NCI-H1105 (cell line): ENCODE measurements at places on chromosomes 3 and 15.

DNA sequence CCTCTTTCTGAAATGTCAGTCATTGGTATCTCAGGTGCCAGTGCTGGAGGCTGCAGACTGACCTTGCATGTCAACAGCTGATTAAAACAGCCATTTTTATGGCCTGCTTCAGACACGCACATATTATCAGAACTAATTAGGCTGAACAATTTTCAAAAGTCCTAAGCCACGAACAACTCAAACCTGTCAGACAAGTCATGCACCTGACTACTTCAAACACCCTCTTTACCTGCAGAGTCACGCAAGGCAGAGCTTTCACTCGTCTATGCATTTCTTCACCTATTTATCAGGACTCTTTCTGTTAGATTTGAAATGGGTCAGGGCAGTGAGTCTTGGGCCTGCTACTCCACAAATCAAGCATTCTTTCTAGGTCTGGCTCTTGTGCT is 26.7 kb downstream of the CLK3 start:
- DNase-seq, result peak; percentile 70

GRCh38 chr3:40660554-40660953 is 135.8 kb downstream of the ZNF621 start:
- no peak for DNase-seq

DNA sequence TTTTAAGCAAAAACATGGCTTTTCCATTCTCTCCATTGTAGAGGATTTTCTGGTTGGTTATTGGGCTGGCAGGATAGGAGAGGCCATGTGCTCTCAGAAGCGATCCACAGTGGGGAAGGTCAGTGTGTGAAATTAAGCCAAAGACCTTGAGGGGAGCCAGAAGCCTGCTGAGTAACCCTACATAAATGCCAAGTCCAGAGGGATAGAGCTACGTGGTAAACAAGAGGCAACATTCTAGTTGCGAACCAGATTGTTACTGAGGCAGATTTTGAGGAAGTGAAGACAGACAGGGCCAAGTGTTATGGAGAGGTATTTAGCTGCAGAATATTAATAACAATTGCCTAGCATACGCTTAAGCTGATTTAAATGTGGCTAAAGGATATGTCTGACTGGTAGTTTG is 592.8 kb upstream of the GBE1 start:
- no peak for DNase-seq

GRCh38 chr3:38579551-38580449 is 69.7 kb downstream of the SCN5A start:
- DNase-seq, result no peak

DNA sequence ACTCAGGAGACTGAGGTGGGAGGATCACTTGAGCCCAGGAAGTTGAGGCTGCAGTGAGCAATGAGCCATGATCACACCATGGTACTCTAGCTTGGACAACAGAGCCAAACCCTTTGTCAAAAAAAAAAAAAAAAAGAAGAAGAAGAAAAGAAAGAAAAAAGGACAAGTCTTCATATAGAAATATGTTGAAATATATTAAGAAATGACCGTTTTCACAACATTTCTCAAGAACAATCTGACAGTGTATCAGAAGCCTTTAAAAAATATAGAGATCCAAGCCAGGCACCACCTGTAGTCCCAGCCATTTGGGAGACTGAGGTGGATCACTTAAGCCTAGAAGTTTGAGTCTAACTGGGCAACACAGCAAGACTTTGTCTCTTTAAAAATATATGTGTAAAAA is 29.5 kb upstream of the SEMA4B start:
- DNase-seq, result no peak

GRCh38 chr3:25820816-25821486 is 31.1 kb downstream of the OXSM start:
- no peak for DNase-seq

- DNase-seq, result no peak
Measured at GRCh38 chr3:150798122-150798618, 35.2 kb upstream of the SIAH2 start.

DNA sequence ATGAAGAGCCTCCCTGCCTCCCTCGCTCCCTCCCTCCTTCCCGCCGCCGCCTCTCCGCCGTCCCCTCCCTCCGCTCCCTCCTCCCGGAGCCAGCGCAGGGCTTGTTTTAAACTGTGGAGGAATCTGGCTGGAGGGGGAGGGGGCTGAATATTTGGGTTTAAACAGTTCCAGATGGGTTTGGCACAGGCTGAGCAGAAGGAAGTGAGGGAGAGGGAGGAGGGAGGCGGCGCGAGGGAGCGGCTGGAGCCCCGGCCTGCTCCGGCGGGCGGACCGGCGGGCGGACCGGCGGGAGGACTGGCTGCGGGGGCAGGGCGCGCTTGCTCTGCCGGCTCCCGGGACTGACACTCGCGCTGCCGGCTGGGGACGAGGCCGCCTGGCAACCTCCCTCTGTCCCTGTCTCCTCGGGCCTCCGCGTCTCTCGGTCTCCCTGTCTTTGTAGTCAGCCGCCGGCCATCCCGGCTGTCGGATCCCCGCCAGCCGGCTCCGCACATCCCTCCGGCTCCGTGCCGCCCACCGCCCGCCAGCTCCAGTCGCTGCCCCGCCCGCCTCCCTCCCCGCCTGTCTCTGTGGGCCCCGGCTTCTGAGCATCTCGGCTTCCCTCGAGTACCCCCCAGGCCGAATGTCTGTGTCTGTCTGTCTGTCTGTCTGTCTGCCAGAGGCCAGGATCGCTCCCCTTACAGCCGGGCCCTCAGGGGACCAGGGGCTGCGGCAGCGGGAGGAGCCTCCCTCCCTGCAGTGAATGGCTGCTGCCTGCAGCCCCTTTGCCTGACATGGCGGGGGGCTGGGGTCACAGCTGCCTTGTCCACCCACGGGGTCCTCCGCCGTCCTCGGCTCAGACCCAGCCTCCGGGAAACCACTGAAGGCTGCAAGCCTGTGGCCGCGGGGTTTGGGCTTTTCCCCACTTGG is 7.6 kb downstream of the EPHB3 start:
- DNase-seq, result peak; percentile 36

GRCh38 chr3:142211034-142211433 is 14.4 kb downstream of the GK5 start:
- peak; percentile 20 for DNase-seq

- DNase-seq, result no peak
Measured at GRCh38 chr3:146928421-146929059, 323.4 kb upstream of the PLSCR5 start.

GRCh38 chr3:56976651-56977560 is 83.6 kb upstream of the SPATA12 start:
- DNase-seq, result peak; percentile 86

- DNase-seq, result no peak
Measured at GRCh38 chr3:192216067-192216466, 511.3 kb downstream of the FGF12 start.

GRCh38 chr3:64554096-64554920 is 133.5 kb downstream of the ADAMTS9 start:
- no peak for DNase-seq

DNA sequence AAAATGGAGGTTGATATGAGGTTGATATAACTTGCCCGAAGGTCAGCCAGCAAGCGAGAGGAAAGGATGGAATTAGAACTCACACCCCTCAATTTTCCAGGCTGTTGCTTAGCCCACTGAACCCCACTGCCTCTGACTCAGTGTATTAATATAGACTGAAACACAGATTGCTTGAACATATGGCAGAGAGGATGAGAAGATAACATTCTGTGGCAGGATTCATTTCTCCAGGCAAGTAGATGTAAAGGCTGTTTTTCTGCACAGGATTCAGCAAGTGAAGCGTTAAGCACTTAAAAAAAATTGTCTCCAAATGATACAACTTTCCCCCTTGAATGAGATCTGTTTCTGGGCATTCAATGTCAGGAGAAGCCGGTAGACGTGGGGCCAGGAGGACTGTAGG is 335.2 kb downstream of the GAP43 start:
- DNase-seq, result no peak

- DNase-seq, result no peak
Measured at GRCh38 chr3:141249041-141249440, 17.4 kb downstream of the PXYLP1 start.

GRCh38 chr3:188259191-188259590 is 105.2 kb downstream of the LPP start:
- no peak for DNase-seq

- no peak for DNase-seq
Measured at GRCh38 chr15:65336493-65337435, 32.3 kb downstream of the RNU5B-1 start.

GRCh38 chr3:101861212-101861788 is 12.0 kb downstream of the NFKBIZ start:
- DNase-seq, result no peak

DNA sequence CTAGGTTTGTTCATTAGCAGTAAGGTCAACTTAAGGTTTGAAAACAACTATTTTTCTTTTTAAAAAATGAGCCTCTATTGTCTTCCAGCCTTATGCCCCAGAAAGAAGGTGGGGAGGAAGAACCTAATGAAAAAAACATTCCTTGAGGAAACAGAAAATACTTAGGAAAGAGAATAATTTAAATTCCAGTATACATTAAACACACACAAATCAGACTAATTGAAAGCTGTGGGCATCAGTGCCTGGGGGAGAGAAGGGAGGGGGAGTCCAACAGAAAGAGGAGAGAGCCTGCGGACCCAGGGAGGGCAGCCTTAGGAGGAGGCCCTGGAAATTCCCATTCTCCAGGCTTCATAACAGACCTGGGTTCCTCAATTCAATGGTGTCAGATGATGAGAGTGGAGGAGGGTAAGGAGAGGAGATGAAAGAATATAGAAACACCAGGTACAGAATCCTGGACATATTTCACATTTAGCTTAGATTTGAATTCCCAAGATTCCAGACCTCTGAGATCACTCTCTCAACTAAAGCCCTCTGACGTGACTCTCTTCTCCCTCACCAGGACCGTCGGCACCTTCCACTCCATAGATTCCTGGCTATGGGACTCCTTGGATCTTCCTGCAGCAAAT is 320.5 kb upstream of the UMPS start:
- DNase-seq, result no peak

- no peak for DNase-seq
Measured at GRCh38 chr3:141218162-141218835, 13.3 kb upstream of the PXYLP1 start.
